ENCODE measurements at places on chromosomes 5 and 9.

DNA sequence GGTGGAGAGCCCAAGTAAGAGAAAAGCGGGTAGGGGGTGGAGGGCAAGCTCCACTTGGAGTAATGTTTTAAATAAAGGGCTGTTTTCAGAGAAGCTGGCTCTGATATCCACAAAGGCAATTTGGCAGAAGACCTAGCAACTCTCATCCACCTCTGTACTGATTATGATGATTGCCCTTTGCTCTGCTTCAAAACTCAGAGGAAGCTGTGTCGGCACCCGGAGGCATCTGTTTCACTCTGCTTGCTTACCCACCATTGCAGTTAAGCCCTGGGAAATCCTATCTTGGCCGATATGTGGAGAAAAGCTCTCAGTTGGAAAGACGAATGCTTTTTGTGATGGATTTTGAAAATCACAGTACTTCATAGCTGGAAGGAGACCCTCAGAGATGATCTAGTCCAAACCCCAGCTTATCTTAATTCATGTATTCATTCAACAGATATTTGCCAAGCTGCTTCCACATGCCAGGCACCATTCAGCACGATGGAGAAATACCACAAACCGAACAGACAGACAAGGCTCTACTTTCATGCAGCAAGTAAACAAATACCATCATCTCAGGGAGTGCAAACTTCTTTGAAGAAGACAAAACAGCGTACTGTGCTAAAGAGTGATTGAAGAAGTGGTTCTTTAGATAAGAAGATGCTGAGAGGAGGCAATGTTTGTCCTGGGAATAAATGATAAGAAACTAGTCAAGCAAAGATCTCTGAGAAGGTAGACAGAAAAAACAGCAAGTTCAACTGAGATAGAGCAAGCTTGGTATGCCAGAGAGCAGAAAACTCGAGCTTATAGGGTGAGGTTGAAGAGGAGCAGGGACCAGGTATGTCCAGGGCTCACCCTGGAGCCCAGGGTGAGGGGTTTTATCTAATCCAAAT is 140.4 kb upstream of the SPDL1 start:
- no peak for DNase-seq

DNA sequence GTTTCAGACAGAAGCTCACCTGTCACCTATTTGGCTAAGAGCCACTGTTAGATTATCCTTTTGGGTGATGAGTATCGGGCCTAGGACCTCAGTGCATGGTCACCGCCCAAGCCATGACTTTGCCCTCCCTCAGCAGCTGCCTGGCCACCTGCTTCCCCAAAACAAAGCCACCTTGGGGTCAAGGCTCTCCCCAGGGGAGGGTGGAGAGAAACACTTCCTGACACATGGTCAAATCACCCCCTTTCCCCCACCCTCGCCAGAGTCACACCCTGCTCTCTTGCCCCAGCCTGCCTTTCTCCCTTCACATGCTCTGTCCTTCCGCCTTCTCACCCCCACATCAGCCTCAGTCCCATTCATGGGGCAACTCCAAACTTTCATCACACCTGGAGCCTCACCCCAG is 1.7 kb upstream of the HBEGF start:
- DNase-seq, result no peak

DNA sequence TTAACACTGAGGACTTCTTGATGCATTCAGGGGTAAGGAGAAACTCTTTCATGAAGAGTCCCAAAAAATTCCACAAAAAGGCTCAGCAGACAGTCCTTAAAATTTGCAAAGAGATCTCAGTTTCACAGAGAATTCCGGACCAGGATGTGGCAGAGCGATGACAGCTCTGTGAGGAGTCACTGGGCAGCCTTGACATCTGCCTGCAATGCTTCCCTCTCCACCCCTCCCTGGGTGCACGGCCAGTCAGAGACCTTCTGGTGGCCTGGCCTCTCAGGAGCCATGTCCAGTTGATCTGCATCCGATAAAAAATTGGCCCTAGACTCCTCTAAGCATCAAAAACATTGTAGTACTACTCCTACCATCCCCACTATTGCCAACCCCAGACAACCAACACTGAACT is 76.8 kb downstream of the MACROH2A1 start:
- DNase-seq, result no peak

DNA sequence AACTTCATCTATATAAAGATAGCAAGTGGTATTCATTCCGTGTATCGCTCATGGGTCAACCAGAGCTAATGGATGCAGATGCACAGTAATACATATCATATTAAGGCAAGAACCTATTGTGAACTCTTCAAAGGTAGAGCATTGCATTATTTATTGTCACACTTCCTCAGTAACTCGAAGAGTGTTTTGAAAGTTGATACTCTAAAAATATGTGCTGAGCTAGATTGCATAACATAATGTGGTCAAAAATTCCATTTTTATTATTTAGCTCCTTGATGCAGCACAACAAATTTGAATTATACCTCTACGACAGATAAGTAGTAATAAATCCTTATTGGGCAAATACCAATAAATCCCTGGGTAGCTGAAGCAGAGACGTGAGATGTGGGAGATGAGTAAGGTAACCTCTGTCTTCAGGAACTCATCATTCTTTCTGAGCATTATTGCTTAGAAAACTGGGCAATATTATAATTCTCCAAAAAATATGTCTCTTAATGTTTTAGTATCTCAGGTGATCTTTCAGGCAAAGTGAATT is 70.3 kb downstream of the CDH18 start:
- DNase-seq, result no peak

- peak; percentile 6 for DNase-seq
Observed at GRCh38 chr5:176985516-176985915, 21.1 kb downstream of the UIMC1 start.

DNA sequence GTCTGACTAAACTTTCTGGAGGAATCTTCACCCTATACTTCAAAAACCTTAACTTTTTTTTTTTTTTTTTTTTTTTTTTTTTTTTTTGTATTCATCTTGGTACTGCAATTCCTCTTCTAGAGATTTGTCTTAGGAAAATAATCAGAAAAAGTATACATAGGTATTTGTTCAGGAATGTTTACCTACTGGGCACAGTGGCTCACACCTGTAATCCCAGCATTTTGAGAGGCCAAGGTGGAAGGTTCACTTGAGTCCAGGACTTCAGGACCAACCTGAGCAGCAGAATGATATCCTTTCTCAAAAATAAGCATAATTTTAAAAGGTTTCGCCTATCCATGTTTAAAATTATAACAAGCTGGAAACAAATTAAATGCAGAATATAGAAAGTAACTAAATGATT is 33.3 kb upstream of the NREP start:
- DNase-seq, result no peak

GRCh38 chr5:43415935-43416802 is 4.0 kb upstream of the CCL28 start:
- DNase-seq, result no peak

- no peak for DNase-seq
Observed at GRCh38 chr9:78462611-78463010, 165.7 kb downstream of the PSAT1 start.

DNA sequence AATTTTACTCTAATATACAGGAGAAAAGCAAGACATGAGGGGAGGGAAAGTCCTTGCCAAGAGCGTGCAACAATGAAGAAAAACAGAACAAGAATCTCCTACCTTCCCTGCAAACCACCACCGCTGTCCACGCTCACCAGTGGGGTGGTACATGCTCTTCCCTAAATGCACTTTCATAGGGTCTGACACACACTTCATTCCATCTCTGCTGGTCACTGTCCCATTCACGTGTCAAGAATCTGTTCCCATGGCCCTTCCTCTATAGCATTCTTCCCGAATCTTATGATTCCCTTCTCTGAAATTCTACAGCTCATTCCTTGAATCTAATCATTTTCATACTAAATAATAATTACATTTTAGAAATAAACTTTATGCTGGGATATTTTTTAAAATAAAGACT is 11.4 kb upstream of the DNAH5 start:
- DNase-seq, result no peak

DNA sequence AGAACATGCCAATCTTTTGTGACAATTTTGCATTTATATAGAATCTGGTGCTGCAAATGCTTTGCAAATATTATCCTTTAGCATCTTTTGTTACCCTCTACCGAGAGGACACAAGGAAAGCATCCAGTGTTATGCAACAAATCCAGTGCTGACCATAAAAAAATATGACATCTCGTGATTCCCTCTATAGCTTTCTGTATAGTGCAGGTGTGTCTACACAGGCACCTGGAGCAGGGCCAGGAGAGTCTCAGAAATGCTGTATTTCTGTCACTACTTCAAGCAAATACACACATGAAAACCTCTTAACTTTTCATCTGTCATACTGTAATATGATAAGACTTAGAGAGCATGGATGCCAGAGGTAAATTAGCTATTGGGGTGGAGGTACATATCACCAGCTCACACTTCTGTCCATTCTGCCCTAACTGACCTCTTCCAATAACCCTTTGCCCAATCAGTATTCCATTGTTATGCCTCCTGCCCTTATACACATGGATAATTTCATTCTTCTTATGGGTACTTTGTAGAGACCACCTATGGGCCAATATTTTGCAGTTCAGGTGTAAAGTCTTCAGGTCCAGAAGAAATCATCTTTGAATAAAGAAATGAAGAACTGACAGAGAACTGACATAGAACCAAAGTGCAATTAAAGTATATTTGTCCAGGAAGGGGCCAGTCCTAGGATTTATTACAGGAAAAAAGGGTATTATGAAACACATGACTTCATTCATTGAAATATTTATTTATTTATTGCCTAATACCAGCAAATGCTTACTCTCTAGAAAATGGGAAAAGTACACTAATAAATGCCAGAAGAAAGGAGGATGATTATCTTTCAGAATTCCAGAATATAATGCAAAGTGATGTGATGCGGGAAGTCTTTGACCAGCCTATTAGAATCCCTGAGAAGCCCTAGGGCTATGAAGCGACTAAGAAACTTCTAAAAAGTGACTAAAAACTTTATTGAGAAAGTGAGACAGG is 106.5 kb downstream of the EPB41L4A start:
- DNase-seq, result no peak
